Daoy (cell line): ENCODE measurements at places on chromosomes 2 and 18. TPM values are rescaled to one million over a fixed set of nuclear protein-coding genes. Genes with fewer than 3 reads are reported as not detected.

Gene NT5C1B
- total RNA-seq = 0.21 TPM in 1 of 2 replicates, not detected in the other

DNA sequence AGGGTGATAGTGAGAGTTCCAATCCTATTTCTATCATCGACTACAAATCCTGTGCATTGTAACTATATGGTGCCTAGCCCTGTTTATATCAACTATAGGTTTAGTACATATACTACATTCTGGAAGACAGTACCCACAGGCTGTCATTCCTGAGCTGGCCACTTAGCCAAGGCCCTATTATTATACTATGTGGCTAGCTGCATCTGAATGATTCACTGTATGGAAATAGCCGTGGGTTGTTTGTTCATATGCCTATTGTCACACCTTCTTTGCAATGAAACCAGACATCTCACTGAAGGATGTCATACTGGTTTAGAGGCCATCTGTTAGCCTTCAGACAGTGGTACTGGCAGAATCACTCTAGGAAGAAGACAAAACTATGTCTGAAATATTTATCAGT lies 62.3 kb upstream of the FSIP2 start:
- DNase-seq = no peak

GRCh38 chr2:23824777-23825212 lies 102.1 kb downstream of the ATAD2B start:
- DNase-seq = peak; percentile 27

DNA sequence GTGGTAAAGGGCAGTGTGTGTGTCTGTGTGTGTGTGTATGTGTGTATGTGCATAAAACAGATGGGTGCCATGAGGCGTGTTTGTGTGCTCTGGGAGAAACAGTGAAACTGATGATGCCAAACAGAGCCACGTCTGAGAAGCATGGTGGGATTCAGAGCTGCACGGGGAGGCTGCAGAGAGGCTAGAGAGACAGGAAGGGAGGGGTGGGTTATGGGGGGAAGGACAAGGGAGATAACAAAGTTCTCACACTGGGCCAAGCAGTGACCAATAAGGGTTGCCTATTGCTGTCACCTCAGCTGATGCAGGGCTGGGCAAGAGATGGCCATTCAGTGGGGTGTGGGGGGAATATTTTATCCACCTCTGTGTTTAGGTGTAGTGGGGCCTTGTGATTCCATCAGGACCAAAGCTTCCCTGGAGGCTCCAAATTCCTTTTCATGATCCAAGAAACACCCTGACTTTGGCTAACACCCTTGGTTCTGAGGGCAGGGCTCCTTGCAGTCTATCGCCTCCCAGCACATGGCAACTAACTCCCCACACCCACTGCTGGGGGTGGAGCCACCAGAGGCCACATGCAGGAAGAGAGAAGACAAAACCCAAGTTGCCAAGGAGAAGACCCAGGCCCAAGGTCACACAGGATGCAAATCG lies 54.2 kb upstream of the POMC start:
- no peak for DNase-seq

DNA sequence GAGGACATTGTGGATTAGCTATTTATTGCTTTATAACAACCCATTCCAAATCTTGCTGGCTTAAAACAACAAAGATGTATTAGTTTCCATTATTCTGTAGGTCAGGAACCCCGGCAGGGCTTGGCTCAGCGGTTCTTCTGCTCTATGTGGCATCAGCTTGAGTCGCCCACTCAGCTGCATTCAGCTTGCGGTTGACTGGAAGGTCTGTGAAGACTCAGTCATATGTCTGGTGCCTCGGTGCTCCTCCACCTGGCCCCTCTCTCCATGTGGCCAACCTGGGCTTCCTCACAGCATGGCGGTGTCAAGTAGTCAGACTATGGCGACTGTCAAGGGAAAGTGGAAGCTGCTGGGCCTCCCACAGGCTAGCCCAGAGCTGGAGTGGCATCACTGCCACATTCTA lies 48.6 kb downstream of the EMILIN2 start:
- DNase-seq = no peak

DNA sequence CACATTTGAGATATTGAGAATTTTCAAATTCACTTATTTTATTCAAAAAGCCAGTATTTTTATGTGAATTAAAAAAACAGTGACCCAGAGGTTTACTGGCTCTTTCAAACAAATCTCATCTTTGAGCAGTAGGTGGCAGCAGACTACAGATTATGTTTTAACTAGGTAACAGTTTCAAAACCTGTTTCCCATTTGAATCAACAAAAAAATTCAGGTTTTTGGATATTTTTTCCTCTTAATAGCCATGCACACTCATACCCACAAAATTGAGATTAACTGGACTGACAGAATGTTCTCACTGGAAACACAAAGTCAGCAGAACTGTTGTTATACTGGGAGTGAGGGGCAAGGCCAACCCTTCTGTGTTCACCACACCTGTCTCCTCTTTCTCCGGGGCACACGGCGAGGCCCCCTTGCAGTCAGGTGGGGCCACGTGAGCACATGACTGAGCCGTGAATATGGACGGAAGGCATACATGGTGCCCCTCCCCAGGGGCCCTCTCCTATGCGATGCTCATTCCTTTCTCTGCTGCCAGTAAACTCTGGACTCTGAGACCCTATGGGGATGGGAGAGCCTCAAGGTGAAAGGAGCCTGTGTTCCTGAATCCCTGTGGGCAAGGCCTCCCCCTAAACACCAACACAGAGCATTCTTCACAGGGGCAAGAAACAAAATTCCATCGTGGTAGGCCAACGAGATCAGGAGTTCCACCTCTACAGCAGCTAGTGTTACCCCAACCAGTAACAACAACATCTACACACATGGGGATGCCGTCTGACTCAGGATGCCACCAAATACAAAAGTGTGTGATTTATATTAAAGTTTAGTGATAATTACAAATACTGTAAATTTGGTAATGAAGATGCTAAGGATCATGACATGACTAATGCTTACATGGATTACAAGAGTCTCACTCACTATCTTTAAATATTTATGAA lies 80.4 kb downstream of the LPIN2 start:
- DNase-seq = peak; percentile 10
